ENCODE measurements at places on chromosomes 3 and 15. TPM values are rescaled to one million over a fixed set of nuclear protein-coding genes. Genes with fewer than 3 reads are reported as not detected.

The CHRNA5 gene
- total RNA-seq: 4.1 TPM

The CCR3 gene
- 0.66 TPM for total RNA-seq

The RYR3 gene
- 7.9 TPM for total RNA-seq

- DNase-seq: peak; percentile 19
These were observed 123.6 kb downstream of the MBNL1 start for GRCh38 chr3:152392272-152392880.

DNA sequence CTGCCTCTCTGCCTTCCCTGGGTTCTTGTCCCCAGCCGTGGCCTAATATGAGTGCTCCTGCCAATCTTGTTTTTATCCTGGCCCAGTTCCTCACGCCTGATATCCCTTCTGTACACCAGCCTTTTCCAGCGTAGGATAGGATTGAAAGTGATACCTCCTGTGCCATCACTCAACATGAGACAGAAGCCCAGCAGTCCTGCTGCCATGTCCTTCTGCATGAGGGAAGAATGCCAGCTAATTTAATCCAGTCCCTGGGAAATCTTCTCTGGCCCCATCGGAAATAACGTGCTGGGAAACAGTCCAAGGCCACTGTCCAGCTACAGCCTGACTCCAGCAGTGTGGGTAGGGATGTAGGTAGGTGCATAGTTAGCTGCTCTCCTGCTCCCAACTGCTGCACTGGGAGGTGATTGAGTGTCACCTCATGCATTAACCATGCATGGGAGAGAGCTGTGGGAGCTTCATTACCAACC is 92.0 kb upstream of the TPM1 start:
- DNase-seq: no peak

DNA sequence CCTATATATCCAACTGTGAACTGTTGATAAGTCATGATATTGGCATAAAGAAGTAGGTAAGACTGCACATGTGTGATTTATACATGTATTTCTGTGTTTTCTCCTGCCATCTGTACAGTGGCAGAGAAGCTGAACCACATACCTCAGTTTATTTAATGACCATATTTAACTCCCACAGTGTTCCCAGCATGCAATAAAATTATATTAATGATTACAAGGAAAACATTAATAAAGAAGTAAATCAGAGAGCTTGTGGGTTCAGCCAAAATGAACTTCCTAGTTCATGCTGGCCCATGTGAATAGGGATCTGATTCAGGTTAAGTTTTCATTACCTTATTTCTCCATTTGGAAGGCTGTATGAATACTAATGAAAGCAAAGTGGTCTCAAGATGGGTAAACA is 439.2 kb downstream of the CNTN6 start:
- no peak for DNase-seq

DNA sequence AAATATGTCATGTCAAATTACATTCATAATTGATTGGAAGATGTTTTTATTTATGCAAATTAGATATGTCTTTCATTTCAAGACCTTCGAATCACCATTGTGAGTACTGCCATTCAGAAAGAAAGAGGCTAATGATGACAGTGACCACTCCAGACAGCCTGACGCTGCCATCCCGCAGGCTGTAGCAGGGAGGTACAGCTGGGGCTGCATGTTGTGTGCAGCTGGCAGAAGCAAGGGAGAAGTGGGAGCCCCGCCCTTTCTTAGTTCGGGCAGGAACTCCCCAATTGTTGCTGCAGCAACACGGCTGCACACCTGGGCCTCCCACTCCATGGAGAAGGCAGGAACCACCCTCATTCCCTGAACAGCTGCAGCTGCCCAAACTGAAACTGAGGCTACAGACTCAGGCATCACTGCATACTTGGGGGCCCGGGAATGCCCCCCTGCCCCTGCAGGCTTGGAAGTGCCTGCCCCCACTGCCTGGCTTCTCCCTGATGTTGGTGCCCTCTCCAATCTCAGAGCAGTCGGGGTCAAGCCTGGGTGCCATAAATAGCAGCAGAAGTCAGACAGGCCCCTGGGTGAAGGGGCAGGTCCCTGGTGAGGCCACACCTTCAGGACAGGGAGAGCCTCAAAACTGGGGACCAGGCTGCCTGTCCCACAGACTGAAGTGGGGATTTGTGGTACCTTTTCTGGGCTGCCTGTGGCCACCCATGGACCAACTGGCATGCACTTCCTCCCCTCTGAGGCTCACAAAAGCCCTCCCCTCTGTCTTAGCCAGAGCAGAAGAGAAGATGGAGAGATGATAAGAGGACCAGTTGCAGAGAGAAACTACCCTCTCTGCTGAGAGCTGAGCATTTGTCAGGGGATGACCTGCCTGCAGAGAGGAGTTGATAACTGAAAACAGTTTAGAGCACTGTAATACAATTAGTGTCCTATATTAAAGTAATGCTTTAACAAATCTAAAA is 964.6 kb downstream of the SI start:
- no peak for DNase-seq

- no peak for DNase-seq
These were observed 194.8 kb downstream of the ATP10A start for GRCh38 chr15:25668236-25668795.

- peak; percentile 44 for DNase-seq
These were observed 1.5 kb downstream of the MSL2 start for GRCh38 chr3:136194409-136195257.
